ENCODE measurements at places on chromosomes 11 and 22.

DNA sequence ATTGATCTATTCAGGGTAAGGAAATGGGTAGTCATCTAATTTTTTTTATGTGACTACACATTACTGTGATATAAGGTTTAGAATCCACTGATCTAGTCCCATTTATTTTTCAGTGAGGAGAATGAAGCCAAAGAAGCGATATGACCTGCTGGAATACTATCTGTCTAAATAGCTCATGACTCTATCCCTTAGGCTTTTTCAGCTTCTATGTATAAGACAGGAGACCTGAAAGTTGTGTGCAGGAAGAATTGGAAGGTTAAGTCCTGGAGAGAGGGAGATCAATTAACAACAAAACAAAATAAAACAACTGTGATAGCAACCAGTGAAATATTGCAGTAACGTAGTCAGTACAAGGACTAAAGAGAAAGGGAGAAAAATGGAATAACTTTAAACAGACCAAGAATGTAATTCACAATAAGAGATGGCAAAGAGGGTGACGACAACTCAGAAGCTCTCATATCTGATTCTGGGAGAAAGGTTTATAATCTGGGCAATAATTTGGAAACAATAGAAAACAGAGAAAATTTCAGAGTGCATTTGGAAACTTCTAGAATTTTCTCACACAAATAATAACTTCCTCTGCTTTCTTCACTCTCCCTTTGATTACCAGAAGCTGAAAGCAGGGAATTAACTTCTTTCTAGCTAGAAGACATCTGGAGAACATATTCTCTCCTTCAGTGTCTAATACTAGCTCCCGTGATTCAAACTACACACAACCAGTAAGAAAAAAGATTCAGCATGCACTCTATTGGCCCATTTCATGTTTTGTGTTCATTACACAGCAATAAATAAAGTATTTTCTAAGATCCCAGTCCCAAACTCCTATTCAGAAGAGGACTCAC, 19.2 kb upstream of the CASP12 start:
- no peak for DNase-seq

GRCh38 chr11:118658429-118659313, 20.8 kb downstream of the TREH start:
- no peak for DNase-seq

- DNase-seq, result no peak
Observed at GRCh38 chr11:26847459-26847858, 125.6 kb upstream of the SLC5A12 start.

DNA sequence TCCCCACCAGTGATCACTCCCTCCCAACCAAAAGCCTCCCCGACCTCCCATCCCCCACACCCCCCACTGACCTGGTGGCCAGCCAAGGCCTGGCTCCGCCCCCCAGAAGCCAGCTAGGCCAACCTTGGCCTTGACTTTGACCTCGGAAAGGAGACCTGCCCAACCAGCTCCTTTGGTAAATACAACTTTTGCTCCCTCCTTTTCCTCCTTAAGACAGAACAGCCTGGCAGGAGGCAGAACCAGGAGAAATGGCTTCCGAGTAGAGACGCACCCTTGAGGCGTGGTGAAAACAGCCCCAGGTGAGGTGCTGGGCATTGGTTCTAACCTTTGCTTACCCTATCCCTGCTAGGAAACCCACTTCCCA, 27.0 kb downstream of the PLEKHA7 start:
- no peak for DNase-seq

DNA sequence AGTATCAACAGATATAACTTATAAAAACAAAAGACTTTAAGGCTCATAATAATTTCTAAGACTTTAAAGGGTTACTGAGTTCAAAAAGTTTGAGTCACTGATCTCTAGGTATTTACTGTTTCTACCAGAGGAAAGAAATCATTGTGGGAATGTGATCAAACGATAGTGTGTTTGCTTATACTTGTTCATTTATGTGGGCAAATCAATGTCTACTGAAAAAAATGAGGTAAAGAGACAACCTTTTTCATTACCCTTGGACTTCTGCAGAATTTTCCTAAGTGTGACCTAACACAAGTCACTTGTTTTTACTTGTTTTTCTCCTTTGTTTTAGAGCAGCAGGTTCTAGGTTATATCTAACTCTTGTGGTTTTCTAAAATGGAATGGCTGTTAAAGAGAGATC, 65.4 kb downstream of the PRR5L start:
- no peak for DNase-seq

GRCh38 chr11:44313761-44314489, 4.0 kb upstream of the ALX4 start:
- DNase-seq, result no peak

GRCh38 chr11:28636033-28636432, 527.8 kb downstream of the METTL15 start:
- no peak for DNase-seq

GRCh38 chr22:19374410-19374809, 57.1 kb downstream of the HIRA start:
- DNase-seq, result no peak

DNA sequence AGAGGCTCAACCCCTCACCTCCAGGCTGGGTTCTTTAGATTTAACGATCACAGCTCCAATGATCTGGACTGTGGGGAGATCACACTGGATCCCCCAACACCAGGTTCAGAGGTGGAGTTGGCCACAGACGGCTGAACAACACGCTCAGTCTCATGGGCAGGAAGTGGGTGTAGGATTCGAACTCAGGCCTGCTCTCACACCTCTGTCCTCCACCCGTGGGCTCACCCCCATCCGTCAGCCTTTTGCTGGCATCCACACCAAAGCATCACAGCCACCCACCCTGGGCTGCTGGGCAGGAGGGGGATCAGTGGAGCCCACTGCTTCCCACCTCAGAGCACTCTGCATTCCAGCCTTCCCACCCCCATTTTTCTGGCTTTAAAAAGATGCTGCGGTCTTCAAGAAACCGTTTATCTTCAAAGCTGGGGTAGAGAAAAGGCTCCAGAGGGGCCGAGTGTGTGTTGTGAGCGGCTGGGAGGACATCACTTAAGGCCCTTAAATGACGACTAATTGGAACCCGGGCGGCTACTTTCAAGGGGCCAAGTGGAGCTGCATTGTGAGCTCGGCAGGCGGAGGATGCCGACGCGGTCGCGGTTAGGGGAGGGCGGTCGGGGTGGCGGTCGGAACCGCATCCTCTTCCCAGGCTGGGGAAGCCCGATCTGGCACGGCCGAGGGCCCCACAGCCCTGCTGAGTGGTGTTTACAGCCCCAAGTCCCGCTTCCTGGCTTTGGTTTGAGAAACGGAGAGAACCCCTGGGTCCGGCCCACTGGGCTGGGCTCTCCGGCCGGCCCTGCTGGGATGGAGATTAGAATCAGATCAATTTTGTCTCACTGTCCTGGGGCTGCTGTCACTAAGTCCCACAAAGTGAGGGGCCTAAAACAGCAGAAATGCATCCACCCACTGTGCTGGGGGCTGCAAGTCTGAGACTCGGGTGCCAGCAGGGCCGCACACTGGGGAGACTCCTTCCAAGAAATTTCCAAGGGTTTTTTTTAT, 15.9 kb upstream of the FGF3 start:
- DNase-seq, result no peak

DNA sequence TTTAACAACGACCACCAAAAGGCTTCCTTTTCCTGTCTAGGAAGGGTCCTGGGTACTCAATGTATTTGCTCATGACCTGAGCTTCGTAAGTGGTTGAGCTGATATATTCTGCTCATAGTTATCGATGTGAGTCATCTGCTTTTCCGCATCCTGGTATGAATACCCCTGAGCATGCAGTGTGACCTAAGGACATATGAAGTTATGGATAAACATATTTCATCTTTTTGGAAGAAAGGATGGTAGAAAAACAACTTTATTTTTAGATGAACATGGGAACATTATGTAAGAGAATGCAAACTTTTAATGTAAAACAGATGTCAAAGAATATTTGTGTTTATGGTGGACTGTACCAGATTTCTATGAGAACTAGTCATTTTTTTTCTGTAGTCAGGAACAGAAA, 28.4 kb downstream of the TRPC6 start:
- no peak for DNase-seq

- DNase-seq, result no peak
Observed at GRCh38 chr22:26447584-26448329, 18.7 kb downstream of the ASPHD2 start.

DNA sequence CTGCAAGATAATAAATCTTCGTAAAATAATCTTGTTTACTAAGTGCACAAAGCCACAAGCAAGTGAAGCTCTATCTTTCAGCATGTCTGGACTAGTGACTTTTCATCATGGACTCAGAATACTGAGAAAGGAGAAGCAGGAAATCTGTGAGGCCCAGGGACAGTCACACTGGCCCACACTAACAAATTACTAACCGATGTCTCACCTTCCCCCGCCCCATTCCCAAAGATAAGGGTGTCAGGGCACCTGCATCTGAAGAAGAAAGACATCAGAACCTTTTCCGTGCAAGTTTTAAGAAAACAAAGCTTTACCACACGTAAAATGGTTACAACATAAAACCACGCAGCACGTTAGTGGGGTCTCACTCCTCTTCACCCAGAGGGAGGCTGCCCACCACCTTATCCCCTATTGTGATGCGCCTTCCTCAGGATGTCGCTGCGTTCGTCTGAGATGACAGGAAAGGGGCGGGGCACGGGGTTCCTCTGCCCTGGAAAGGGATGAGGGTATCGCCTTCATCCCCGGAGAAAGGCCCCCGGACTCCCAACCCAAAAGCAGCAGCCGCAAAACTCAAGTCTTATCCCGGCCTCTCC, 616 bp downstream of the BTBD10 start:
- DNase-seq, result peak; percentile 38

- DNase-seq, result no peak
Observed at GRCh38 chr22:20182365-20182764, 31.5 kb upstream of the CCDC188 start.

GRCh38 chr22:37427135-37427710, at the start of gene ELFN2:
Gene ELFN2, minus strand, starts transcription at chr22:37427479. Its CDS starts 51,945 bp downstream, at chr22:37375534.
- DNase-seq, result no peak

GRCh38 chr22:38201371-38201710, 453 bp upstream of the MAFF start:
- no peak for DNase-seq

Data from activated CD4-positive, alpha-beta T cell treated with anti-CD3 and anti-CD28 coated beads for 24 hours (primary cell).